ENCODE measurements at places on chromosomes 11 and 22.

DNA sequence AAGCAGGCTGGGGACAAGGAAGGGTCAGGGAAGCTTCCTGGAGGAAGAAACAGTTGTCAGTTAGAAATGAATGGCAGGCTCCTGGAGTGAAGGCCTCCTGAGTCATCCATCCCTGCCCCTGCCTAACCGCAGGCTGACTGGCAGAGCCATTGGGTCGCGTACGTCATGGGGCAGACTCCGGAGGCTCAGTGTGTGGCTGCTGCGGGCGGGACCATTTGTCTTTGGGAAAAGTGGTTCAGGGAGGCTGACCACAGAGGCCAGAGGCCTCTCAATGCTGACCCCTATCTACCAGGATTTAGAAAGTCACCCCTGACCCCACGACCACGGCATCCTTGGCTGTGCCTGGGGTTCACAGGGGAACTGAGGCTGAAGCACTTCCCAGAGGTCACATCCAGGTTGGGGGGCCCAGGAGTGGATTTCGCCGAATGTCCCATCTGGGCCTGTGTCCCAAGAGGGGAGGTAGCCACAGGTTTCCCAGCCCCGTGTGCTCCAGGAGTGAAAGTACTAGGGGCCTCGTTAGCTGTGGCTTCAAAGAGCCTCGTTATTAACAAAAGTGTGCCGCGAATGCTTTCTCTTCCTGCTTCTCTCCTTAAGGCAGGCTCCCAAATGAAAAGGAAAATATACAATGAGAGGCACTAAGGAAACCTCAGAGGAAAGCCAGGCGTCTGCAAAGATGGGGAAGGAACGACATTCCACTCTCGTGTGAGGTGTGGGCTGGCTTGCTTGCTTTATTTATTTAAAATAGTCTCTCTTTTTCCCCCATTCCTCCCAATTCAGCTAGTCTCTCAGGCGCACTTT lies 58.9 kb downstream of the FLRT1 start:
- DNase-seq: no peak

GRCh38 chr22:29006346-29006745 lies 55.3 kb downstream of the C22orf31 start:
- DNase-seq: no peak

DNA sequence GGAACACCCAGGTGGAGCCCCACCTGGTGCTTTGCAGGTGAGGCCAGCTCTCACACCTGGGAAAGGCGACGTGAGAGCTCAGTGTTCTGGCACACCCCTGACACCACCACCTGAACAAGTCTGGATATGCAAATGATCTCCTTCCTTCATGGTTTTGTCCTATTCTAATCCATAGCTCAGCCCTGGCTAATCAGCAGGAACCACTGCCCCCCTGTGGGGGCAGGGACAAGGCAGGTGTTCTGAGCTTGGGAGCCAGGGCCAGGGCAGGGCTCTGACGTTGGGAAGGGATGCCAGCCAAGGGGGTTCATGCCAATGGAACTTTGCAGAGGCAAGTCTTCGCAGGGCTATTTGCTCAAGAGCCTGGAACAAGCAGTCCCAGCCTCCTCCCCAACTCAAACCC lies 144.2 kb downstream of the TRIM29 start:
- DNase-seq: no peak

DNA sequence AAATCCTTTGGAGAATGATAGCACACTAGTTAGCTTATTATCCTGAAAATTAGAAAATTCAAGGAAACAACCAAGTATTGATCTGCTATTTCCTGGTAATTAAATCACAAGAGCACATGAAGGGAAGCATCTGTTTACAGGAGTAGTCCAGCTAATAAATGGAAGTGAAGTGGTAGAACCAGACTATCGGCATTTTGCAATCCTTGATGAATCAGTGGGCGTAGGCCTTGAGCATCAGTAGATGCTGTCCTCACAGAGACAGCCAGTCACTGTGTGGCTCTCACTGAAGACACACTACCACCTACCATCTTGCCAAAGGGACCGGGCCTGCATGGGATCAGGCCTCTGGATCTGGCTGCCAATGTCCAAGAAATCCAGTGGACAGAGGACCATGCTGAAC lies 69.8 kb downstream of the FBLN1 start:
- no peak for DNase-seq

DNA sequence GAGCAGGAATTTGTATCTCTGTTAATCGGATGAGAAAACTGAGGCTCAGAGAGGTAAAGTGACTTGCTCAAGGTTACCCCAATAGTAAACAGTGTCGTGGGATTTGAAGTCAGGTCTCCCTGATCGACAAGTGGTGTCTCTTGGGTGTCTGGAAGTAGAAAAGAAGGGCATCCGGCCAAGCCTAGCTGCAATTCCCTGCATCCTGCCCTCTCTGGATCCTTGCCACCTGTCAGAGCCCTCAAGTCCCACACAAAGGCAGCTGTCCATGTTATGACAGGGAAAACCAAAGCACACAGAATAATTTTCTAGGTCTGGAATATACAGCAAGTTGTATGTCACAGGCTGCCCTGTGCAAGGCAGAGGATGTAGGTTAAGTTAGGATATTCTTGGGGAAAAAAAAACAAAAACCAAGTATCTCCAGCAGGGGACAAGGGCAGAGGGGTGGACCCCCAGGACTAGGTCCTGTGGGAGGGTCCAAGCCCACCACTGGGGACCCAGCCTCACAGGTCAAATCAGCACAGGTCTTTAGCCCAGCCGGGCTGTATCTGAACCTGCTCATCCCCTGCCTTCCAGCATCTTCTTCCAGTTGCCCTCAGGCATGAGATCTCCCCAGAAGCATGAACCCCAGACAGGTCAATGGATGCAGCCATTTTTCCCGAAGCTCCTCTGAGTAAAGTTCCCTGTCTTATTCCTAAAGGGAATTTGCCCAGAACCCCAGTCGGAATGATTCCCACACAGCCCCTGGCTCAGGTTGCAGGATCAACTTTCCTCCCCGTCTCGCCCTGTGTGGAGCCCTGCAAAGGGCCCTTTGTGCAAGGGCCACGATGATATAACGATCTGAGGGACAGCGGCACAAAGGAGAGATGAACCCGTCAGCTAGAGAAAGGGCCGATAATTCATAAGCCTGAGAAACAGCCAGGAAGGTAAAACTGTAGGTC lies 15.0 kb downstream of the USH1C start:
- DNase-seq: no peak

DNA sequence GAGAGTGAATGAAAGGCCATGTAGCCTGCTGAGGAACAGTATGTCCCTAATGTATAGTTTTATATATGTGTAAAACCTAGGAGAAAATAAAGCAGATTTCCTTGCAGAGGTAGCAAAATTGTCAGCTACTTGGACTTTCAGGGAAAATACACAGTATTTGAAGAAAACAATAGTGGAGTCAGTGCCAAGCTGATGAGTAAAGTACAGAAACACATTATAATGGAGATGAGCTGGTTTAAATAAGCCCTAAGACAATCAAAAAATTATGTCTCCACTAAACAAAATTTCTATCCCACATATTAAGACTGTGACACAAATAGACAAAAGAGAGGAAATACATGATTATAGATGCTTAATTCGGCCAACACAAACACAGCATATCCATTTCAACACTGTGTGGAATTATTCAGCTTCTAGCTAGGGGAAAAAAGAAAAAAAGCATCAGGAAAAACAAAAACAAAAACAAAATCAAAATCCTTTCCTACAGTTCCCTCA lies 75.9 kb downstream of the MAML2 start:
- DNase-seq: no peak

- no peak for DNase-seq
Measured at GRCh38 chr11:74412321-74412720, 14.1 kb upstream of the PGM2L1 start.

- no peak for DNase-seq
Measured at GRCh38 chr11:109241988-109242536, 179.9 kb upstream of the C11orf87 start.

DNA sequence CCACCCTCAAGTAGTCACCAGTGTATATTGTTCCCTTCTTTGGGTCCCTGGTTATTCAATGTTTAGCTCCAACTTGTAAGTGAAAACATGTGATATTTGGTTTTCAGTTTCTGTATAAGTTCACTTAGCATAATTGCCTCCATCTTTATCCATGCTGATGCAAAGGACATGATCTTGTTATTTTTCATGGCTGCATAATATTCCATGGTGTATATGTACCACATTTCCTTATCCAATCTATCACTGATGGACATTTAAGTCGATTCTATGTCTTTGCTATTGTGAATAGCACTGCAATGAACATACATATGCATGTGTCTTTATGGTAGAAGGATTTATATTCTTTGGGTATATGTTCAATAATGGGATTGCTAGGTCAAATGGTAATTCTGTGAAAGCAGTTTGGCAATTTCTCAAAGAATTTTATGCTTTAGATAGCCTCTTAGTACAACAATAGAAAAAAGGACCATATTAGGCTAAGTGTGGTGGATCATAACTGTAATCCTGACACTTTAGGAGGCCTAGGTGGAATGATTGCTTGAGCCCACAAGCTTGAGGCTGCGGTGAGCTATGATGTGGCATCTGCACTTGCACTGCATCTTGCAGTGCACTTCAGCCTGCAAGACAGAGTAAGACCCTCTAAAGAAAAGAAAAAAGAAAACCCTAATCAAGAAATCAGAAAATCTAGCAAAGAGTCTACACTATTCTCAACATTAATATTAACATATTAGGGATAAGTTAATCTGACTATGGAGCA lies 468.5 kb upstream of the FAT3 start:
- DNase-seq: no peak

GRCh38 chr22:28151151-28151816 lies 232.2 kb upstream of the PITPNB start:
- DNase-seq: no peak

- no peak for DNase-seq
Measured at GRCh38 chr11:2306452-2306823, 4.6 kb downstream of the TSPAN32 start.

- no peak for DNase-seq
Measured at GRCh38 chr11:117610901-117611300, 186.1 kb downstream of the DSCAML1 start.

DNA sequence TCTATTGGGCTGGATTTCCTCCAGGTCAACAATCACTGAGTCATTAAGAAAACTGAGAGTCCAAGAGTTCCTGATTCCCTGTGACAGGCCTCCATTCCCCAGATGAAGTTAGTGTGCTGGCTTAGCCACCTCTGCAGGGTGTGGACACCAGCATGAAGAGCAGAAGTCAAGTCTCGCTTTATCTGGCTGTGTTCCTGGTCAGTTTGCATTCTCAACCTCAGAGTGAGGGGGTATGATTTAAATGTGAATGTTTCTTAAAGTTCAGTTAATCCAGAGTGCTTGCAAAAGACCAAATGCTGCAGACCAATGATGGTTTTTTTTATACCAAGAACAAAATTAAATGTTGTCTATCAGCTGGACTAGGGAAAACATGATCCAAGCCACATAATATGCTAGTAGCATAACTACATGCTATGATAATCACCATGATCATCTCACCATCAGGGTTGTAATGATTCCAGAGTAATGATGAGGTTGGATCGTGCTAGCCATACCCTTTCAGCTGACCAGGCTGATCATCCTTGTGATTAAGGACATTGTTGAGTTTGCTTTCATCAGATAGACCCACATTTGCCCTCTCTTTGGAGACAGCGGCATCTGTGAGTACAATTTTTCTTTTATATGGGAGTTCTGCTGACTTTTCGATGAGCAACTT lies 145.8 kb upstream of the ARHGAP20 start:
- no peak for DNase-seq

- DNase-seq: no peak
Measured at GRCh38 chr22:47848184-47848920, 1085.9 kb downstream of the TBC1D22A start.

GRCh38 chr11:81707881-81708280 lies 1025.8 kb downstream of the FAM181B start:
- DNase-seq: no peak

- no peak for DNase-seq
Measured at GRCh38 chr11:125327518-125328224, 163.1 kb downstream of the PKNOX2 start.

DNA sequence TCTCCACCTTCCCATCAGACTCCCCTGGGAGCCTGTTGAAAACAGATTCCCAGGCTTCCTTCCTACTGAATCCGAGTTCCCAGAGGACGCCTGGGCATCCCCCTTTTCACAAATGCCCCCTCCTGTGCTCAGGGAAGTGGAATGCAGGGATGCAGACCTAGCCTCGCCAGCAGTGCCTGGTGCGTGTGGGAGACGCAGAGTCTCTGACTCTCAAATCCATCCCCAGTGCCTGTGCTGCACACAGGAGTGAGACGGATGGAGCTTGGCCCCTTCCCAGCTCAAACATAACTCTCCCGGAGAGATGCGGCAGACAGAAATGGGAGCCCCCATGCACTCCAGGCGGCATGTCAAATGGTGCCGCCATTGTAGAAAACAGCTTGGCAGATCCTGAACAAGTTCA lies 62.6 kb downstream of the CTTN start:
- DNase-seq: no peak

DNA sequence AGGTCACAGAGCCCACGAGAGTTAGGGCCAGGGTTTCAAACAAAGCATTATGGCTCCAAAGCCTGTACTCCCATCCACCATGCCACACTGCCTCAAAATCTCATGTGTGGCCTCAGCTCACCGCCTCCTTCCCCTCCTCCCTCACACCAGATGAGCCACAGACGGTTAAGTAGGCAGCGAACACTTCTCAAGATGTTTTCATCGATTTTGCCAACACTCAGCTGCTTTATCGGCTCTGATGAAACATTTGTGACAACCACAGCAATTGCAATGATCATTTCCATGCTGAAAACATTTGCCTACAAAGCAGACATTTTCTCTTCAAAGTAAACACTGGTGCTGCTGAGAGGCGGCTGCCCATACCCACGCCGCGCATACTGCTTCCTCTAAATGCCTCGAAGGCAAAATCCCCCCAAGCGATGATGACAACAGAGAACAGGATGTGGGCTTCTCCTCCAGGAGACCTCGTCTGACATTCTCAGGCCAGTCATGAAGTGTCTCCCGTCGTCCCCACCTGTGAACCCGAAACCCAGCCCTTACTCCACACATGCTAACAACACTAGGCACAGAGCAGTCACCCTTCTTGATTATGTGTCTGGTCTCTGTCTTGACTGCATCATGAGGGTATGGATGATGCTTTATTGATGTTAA lies 599.2 kb downstream of the SOX6 start:
- DNase-seq: no peak

- DNase-seq: no peak
Measured at GRCh38 chr11:129324533-129325175, 51.0 kb upstream of the BARX2 start.

- no peak for DNase-seq
Measured at GRCh38 chr11:122864386-122865115, 18.0 kb upstream of the JHY start.
